Activated CD4-positive, alpha-beta T cell treated with anti-CD3 and anti-CD28 coated beads for 36 hours (primary cell): ENCODE measurements at places on chromosomes 3 and 15. TPM values are rescaled to one million over a fixed set of nuclear protein-coding genes. Genes with fewer than 3 reads are reported as not detected.
A peak's percentile ranks its signal among the peaks of the same experiment; 100 is the strongest.

TLR9 gene
- 0.59 TPM for total RNA-seq

DNA sequence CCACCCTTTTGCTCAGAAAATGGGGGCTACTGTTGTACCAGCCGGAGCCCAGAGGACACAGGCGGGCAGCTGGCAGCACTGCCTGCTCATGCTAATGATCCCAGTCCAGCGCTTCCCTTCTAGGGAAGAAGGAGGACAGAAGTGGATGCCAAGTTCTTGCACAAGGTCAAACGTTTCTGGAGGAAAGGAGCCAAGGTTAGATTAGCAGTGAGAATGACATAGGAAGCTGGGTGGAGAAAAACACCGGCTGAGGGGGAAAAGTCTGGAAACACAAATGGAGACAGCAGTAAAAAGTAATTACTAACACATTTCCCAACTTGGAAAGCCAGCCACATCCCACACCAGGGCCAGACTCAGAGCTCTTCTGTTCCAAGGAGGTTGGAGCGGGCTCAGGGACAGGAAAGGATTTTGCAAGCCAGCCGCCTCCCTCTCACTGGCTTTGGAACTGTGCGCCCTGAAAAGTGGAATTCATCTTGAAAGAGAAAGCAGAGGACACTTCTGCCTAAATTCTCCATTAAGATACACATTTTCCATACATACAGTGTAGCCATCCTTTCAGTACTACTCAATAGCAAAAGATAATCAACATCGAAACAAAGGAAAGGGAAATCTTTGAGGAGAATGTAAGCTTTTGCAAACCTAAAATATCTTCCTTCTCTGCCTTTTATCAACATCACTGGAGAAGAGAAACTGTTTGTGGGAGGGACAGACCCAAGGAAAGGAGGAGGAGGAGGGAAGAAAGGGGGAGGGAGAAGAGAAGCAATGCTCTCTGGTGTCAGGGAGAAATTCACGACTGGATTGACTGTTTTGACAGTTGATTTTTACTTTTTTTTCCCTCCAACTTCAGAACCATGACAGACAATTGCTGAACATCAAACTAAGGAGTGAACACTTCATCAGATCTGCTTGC lies 133.6 kb downstream of the CD47 start:
- no peak for DNase-seq

DPPA2 gene
- not detected for total RNA-seq

- no peak for DNase-seq
These were observed 828 bp downstream of the CAND2 start for GRCh38 chr3:12797124-12797891.

GRCh38 chr3:86845726-86846125 lies 145.2 kb downstream of the VGLL3 start:
- no peak for DNase-seq

SHISA5 gene
- total RNA-seq: 52.9 TPM

GNL3 gene
- 206 TPM for total RNA-seq

DNA sequence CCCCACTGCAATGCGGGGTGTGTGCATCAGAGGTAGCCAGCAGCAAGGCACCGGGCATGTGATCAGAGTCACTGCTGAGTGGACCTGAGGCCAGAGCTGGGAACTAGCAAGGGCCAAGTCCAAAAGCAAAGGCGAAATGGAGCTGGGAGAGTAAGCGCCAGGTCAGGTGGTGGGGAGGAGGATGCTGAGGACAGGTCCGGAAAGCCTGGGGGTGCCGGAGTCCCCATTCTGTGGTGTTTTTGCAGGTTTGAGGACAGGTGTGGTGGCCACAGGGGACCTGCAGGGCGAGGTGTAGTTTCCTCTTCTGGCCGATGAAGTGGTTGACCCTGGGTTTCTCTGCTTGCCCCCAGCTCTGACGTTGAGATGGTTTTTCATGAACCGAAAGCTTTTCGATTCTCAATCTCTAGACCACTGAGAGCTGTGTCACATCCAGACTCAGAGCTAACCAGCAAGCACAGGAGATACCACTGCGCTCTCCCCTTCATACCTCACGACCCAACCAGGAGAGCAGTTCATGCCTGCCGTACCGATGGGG lies 35.0 kb upstream of the HES1 start:
- no peak for DNase-seq

PLA2G4E gene
- not detected for total RNA-seq

GRCh38 chr3:130851277-130851676 lies 42.6 kb upstream of the ATP2C1 start:
- DNase-seq: no peak

GOLGA6L22 gene
- total RNA-seq: not detected

- peak; percentile 44 for DNase-seq
These were observed 5.3 kb downstream of the ZNF710 start for GRCh38 chr15:90006217-90007075.

DNA sequence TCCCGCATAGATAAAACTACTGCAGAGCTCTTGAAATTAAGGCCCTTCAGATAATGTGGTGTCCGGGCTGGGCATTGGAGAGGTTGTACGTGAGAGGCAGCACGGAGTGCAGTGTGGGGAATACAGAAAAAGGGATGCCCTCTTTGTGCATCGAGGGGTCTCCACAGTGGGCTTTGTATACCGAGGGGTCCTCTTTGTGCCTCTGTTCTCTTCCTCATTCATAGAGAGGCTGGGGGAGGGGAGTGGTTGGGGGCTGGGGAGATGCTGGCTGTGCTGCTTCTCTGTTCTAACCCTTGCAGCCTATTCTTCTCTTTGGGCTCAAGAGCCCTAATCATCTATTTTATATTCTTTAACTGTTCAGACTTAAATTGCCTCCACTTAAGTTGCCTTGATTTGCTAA lies 74.3 kb upstream of the NDN start:
- DNase-seq: no peak

DNA sequence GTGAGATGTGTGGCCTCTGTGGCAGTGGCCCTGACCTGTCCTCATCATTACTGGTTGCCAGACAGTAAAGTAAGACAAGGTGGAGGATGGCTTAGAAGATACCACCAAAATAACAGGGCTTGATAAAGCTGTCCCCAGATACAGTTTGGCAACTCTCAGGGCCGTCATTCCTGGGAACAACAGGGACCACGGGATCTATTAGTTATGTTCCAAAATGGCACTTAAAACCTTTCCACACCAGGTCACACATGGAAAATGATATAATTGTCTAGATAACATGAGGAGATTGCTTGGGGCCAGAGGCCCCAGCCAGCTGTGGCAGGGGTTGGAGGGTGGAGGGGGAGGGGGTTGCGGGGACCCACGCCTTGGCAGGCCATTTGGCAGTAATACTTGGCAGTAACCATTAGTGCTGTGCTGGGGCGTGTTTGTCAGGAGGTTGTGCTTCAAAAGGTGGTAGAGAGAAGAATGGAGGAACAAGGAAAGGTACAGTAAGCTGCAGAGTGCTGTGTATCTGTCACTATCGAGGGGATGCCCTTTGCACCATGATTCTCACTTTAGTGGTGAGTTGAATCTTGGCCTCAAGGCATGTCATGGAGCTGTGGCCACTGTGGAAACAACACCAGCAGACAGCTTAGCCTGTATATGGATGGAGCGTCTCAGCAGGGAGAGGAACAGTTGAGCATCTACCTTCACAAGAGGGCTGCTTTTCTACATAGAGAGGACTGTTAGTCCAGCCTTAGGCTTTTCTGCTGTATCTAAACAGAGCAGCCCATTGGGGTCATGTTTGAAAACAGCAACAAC lies 14.0 kb downstream of the PLCL2 start:
- DNase-seq: no peak

NR1I2 gene
- 0.27 TPM for total RNA-seq

GRCh38 chr3:109902549-109902948 lies 565.2 kb upstream of the DPPA4 start:
- DNase-seq: no peak

IGSF11 gene
- 0.09 TPM for total RNA-seq

COL6A5 gene
- not detected for total RNA-seq

DNA sequence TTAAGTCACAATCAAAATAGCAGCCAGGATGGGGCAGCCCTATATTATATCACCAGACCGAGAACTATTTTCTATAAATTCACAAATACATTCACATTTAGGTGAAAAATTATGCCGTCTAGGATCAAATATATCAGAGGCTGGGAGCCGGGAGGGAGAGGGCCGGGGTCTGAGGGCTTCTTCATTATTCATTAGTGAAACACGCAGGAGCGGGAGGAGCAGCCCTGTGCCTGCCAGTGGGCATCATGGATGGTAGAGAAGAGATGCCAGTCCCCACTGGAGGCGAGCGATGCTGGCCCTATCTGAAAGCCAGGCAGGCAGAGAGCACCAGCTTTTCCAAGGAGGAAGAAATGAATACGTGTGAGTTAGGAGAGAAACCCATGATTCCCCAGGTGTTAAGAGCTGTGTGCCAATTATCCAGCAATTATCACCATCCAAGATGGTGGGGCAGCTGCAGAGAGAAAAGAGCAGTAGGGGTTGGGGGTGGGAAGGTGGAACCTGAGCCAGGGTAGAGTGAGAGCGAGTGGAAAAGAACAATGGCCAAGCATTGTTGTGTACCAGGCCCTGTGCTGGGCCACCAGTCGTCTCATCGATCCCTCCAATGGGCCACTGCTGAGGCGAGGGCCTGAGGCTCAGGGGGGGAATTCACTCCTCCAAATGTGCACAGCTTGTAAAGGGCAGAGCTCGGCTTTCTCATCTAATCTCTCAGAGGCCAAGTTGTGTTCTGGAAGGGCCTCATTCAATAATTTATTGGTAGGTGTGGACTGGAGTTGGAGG lies 261.3 kb upstream of the TLE3 start:
- DNase-seq: no peak

SLC12A8 gene
- total RNA-seq: 0.26 TPM

DNA sequence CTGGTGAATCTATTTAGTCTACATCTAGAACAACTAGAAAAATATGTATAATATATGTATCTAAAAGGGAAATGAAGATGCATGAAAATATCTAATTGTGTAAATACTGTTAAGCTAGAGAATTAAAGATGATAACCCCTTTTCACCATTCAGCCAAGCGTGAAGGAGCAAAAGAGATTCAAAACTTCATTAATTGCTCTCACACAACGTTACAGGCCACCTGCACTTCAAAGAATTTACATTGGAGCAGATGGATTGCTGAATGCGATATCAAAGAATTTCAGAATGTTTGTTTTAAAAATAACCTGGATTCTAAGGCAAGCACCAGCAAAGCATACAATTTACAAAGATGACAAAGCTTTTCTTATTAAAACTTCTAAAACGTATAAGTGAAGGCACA lies 243.2 kb downstream of the ROBO2 start:
- no peak for DNase-seq

SCN11A gene
- total RNA-seq: 0.09 TPM

DNA sequence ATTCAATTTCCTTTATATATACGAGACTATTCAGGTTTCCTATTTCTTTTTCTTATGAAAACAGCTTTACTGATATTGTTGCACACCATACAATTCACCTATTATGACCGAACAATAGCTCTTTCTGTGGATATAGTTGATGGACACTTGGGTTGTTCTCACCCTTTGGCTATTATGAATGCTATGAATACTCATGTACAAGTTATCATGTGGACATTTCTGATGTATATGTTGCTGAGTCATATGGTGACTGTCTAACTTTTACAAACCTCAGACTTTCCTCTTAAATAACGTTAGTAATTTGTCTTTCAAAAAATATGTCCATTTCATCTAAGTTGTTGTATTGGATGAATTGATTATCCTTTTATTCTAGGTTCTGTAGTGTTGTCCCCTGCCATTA lies 15.7 kb upstream of the USF3 start:
- no peak for DNase-seq

- DNase-seq: no peak
These were observed 38.4 kb downstream of the SYNM start for GRCh38 chr15:99143242-99143641.

DNA sequence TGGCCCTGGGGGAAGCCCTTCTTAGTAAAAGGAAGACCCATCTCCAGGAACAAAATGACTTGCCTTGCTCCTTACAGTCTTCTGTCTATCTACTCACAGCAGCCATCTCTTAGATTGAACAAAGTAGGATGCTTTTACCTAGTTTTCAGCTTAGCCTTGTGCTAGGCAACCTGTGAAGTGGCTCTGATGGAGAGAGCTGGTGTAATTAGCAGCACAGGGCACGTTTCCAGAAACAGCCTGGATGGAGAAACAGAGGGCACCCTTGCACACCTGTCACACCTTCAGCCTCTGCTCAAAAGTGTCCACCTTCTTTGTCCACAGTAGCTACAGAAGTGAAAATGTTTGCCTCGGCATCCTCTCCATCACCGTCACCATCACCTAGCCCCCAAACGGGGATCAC lies 292.9 kb downstream of the RORA start:
- DNase-seq: no peak

DNA sequence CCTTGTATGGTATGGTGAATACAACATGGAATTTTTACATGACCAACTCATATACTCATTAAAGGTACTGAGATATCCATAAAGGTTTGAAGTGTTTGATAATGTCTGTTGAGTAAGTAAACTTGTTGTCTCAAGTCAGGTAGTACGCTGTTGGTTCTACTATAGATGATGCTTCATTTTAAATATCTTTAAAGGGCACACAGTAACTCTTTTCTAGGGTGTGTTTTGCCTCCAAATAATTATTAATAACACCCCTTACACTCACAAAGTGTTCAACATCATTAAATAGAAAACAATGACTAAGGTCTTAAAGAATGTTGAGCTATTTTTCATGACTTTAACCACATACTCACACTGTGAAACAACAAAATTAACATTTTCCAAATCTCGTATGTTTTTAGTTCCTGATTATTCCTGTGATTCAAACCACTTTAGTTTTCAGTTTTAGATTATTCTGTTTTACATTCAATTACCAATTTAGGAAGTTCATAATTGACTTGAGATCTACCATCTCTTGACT lies 220.0 kb upstream of the NANOGP8 start:
- no peak for DNase-seq

GRCh38 chr3:50171540-50172301 lies 16.6 kb downstream of the SEMA3F start:
- no peak for DNase-seq

- DNase-seq: no peak
These were observed 1009.6 kb downstream of the ROBO2 start for GRCh38 chr3:78049521-78049920.

DNA sequence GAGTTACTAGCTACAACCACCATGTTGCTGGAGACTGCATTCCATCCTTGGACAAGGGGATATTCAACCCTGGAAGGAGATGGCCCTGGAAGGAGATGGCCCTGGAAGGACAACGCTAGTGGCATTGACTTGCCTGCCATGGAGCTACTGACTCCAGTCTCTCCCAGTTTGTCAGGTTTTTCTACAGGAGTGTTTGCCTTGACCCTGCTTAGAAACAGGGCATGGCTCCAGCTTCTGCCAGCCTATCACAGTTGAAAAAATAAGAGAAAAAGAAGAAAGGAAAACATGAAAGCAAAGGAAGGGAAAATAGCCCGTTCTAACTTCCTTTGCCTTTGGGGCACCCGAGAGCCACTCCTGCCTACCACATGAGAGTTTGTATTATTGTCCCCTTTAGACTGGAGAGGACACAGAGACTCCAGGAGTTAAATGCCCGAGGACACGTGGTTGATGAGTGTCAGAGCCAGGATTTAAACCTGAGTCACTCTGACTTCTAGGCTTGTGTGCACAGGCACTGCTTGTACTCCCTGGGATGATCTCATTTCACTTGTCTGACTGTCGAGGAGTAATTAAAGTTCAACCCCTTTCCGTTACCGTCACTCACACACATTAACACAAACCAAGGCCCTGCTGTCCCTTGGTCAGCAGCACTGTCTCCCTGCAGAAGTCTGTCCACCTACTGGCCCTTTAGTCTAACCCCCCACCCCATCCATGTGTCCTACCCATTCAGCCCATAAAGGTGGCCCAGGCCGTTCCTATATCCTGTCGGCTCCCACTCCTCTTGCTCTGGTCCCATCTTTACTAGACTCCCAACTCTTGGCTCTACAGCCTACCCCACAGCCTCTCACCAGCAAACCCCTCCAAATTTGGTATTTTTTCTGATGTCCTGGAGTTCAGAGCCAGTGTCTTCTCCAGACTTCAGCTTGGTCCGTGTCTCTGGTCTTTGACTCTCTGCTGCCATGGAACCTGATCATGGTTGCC lies 46.1 kb downstream of the C2CD4A start:
- DNase-seq: peak; percentile 12
